Progenitor cell of endocrine pancreas (in vitro differentiated cells): ENCODE measurements at places on chromosomes 12 and 14. TPM values are rescaled to one million over a fixed set of nuclear protein-coding genes. Genes with fewer than 3 reads are reported as not detected.

Gene NAA30
- 21.4 and 24.2 TPM in 2 replicates for total RNA-seq

GRCh38 chr14:51119411-51120051, 24.6 kb upstream of the TRIM9 start:
- DNase-seq, result no peak

DNA sequence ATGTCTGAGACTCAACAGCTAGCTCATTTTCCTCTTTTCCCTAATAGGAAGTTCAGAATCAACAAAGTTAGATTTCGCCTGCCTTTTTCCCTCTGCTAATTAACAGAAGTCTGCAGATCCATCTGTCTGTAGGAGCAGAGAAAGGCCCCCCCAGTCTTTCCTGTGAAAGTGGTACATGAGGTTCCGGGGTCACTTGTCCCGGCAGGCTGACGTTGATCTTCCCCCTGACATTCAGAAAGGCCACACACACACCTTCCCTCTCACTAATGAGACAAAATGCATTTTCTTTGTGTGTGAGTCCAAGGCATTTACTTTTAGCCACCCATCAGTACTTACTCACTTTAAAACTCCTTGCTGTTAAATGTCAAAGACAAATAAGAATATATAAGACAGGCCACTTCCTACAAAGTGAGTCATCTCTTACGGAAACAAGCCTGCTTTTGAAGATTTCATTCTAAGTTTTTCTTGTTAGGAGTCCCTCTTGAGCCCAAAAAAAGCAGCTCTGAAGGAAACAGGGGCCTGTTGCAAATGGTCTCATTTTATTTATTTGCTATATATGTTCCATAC, 138.7 kb downstream of the TTC7B start:
- DNase-seq, result no peak

Gene PARPBP
- 16.9 and 17.0 TPM in 2 replicates for total RNA-seq

DNA sequence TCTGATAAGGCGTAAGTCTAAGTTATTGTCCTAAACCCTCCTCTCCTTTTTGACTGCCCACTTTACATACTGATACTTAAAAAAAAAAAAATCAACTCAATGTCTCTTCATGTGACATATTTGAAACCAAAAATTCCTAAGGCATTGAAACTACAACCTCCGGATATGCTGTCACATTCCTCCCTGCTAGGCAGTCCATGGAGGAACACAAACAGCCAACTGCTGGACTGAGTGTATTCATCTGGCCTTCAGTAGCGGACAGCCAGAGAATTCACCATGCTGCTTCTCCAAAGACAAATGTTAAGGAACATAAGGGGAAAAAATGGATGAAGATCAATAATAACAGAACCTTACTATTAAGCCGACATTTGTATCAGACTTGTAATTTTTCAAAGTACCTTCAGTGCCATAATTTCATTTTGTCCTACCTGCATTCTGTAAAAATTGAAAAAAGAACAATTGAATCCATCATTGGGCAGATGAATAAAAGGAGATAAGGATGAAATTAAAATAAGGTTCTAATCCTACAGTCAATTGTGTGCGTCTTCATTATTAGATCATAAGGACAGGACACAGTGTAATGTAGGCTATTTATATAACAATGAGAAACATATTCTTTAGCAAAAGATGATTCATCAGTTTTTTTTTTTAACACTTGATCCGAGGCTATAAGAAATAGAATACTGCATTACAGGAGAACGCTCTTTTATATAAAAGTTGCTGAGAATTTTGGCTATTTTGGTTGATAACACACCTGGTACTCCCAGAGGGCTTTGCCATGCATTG, 12.2 kb downstream of the RERG start:
- DNase-seq, result no peak

Gene ANKS1B
- total RNA-seq, result 10.1 and 14.0 TPM in 2 replicates

GRCh38 chr12:30989754-30990153, 63.2 kb downstream of the TSPAN11 start:
- no peak for DNase-seq

DNA sequence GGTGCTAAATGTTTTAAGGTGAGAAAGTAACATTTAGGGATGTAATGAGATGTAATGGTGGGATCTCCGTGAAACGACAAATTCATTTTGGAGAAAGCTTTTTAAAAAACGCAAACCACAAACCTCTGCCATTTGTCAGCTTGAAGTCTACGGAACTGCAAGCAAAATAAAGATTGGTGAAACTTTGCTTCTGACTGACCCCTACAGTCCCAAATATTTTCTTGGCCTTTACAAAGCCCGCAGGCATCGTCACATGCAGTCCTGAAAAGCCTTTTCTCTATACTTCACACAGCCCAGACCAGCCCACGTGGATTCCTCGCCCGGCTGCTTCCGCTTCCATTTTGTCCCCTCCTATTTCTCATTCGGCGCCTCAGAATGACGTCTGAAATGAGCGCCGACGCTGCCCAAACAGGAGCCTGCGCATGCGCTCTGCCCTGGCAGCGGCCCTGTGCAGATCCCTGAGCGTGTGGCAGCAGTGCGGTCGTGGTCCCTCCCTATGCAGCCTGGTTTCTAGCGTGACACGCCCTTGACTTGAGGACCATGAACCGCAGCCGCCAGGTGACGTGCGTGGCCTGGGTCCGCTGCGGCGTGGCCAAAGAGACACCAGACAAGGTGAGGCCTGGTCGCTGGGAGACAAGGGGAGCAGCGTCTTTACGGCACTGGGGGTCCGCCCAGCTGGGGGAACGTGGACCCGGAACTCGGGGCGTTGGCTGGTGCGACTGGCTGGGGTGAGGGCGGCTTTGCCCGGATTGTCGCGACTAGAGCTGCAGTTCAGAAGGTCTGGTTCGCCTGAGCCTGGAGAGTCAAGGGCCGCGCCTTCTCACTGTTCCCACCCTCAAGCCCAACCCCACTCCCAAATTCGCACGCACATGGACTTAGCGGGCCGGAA, at the start of gene PWP1:
Gene PWP1, plus strand, starts transcription at position 440 of the 889 bp plus-strand sequence. Its CDS starts 101 bp downstream, at position 541.
- peak; percentile 92 for DNase-seq

DNA sequence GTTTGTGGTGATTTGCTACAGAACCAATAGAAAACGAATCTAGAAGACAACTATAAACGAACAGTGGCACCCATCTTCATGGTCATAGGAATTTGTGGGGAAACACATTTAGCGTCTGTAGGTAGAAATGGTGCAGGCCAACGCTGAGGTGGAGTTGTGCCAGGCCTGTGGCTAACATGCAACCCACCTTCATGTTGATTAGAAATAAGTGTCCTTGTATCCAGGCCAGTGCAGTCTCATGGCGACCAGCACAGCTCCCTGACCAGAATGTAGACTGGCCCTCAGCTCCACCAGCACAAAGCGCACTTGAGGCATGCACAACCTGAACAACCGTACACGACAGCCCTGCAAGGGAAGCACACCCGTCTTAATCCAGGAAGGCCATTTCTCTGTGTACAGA, 187.0 kb downstream of the TMEM132D start:
- DNase-seq, result no peak

Gene NRL
- total RNA-seq, result 2.3 and 2.8 TPM in 2 replicates
